ENCODE measurements at places on chromosomes 4 and X.

GRCh38 chrX:24577091-24577490 is 70.1 kb downstream of the PCYT1B start:
- no peak for DNase-seq

GRCh38 chrX:87755493-87755892 is 237.9 kb downstream of the KLHL4 start:
- no peak for DNase-seq

GRCh38 chr4:138976526-138976925 is 39.1 kb upstream of the NOCT start:
- DNase-seq, result no peak

DNA sequence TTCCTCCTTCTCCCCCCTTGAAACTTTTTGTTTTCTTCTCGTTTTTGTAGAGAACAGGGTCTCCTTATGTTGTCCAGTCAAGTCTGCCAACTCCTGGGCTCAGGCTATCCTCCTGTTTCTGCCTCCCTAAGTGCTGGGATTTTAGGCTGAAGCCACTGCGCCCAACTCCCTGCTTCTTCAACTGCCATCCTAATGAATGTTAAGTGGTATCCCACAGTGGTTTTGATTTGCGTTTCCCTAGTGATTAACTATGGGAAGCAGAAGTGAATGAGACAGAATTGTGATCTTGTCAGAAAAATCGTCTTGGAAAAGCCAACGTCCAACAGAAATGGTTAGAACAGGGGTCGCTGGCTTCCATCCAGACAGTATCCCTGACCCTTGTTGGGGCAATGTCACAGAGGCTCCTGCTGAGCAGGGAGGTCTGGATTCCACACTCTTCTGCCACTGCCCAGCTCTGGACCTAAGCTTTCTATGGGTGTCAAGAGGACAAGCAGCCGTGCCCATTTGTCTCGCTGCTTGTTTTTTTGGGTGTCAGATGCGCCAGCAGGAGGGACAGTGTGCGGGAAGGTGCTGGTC is 869 bp upstream of the ADD1 start:
- peak; percentile 33 for DNase-seq

- DNase-seq, result peak; percentile 75
Measured at GRCh38 chrX:153381684-153382532, 19.2 kb downstream of the PNMA6E start.

DNA sequence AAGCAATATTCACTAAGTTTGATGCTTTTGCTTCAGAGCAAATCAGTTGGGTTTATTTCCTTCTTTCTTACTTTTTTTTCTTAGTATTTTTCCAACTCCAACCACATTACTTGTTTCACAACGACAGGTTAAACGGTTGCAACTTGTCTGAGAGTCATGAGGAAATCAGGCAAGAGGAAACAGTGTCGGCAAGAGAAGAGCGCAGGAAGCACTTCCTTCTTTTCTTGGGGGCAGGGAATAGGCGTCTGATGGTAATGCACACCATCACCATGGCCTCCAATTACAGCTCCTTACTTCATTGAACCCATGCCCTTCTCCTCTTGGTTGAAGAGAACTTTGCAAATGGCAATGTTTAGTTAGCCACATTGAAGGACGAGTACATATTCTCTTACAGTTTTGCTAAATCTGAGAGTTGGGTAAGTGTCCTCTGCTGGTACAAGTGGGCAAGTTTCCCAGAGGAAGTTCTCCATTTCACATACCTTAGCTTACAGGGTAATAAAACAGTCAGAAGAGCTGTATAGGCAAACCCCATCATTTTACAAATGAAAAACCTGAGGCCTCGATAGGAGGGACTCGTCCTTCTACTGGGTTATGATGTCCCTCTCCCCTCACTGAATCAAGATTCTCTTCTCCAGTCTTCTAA is 8.3 kb upstream of the CXCL8 start:
- DNase-seq, result peak; percentile 38

DNA sequence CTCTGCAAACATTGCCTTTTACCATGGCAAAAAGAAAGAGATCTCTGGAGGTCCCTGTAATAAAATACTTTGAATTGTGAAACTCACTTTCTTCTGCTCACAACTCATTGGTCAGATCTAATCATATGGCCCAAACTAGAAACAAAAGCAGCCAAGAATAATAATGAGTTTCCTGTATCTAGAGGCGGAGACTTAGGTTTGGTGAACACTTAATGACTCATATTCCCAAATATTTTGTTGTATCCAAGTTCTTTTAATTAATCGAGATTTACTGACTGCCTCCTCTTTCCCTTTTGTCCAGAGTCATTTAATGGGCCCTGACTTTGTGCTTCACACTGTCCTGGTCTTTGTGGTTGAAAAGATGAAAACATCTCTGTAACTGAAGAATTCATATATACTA is 190.6 kb downstream of the CCSER1 start:
- peak; percentile 88 for DNase-seq

DNA sequence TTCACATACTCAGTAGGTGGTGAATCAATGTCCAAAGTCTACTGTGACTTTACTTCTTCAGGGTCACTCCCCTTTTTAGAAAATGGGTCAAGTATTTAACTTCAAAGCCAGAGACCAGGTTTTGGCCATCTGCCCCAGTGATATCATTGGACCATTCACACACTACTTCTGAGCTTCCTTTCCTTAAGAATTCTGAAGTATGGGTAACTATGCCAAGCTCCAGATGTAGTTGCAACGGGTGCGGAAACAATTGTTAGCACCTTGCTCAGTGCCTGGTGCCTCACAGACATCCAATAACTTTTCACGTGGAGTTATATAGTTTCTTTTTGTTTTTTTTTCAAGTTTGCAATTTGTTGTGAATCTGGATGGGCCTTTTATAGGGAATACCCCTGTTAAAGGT is 62.6 kb downstream of the TTC29 start:
- DNase-seq, result no peak

DNA sequence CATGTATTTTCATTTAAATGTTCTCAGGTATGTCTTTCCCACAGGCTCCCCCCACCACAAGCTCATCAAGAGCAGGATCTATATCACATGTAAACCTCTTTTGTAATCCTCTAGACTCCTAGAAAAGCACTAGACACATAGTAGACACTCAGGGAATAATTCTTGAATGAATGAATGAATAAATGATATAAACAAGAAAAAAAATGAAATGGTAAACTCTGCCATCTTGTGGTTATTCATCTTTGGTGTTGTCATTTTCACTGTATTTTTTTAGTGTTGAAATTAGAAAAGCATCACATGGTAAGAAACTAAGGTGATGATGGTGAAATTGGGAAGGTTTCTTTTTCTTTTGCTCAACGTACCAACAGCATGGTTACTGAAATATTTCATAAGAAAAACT is 34.2 kb upstream of the C1GALT1C1 start:
- peak; percentile 42 for DNase-seq

DNA sequence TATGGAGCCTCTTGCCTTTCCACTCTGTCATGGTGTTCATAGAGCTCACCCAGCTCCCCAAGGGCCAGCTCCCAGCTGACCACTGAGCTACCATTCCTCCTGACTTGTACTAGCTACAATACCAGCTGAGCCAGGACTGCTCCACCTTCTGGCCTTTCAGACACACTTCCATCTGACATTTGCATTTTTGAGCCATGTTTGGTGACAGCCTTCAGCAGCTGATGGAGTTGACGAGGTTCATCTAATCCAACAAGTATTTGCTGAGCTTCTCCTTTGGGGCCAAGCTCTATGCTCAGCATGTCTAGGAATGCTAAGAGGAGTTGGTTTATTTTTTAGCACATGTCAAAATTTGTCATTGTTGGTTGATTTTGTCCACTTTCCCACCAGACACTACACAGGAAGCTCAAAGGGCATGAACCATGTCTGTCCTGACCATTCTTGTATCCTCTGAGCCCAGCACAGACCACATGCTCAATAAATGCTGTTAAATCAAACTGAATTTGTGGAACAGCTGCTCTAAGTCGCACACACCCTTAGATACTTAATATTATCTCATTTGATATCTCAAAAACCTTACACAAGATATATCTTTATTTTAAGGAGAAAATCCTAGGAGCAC is 142.6 kb upstream of the PPARGC1A start:
- peak; percentile 34 for DNase-seq

GRCh38 chr4:34157547-34157946 is 2086.8 kb downstream of the ARAP2 start:
- DNase-seq, result peak; percentile 34

DNA sequence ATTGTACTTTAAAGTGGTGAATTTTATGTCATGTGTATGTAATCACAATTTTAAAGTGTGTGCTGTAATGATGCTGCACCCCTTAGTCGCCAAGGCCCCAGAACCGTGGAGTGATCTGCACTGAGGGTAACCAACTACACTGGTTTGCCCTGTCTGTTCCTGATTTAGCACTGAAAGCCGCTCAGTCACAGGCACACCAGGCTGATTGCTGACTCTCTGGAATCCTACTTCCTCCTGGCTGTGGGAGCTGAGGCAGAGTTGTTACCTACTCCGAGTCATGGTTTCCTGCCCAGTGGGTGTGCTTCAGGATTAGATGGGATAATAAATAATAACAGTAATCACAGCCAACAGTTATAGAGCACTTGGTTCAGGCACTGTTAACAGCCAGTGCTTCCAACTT is 645.4 kb downstream of the BCOR start:
- no peak for DNase-seq

DNA sequence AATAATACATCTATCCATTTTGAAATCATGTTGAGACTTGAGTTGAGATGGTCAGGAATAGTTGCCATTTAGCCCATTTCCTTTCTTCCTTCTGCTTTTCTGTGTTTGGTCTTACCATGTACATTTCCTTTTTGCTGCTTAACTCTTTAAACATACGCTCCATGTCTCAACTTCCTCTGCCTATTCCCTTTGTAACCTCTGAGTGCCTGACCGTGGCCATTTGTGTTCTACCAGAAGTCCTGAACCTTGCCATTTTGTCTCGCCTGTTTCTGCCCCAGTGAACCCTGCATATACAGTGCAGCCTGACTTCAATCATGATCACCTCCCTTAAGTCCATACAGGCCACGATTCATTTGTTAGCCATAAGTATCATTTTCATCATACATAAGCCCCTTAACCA is 169.0 kb downstream of the RAPGEF2 start:
- DNase-seq, result no peak

DNA sequence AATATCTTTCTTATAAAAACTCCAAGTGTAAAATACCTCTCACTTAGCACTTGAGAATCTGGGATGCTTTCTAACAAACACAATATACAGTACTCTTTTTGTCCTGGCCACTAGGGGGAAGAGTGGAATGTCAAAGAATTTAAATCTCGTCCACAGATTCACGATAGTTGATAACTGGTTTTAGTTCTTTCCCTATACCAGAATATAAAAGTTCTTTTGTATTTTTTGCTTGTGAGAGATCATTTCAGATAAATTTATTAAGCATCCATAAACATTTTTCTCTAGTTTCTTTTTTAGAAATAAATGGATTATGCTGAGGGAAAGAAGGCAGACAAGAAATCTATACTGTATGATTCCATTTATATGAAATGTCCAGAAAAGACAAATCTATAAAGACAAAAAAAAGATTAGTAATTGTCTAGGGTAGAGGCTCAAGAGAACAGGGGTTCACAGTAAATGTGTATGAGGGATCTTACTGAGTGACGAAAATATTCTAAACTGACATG is 50.4 kb downstream of the MGARP start:
- DNase-seq, result peak; percentile 70

DNA sequence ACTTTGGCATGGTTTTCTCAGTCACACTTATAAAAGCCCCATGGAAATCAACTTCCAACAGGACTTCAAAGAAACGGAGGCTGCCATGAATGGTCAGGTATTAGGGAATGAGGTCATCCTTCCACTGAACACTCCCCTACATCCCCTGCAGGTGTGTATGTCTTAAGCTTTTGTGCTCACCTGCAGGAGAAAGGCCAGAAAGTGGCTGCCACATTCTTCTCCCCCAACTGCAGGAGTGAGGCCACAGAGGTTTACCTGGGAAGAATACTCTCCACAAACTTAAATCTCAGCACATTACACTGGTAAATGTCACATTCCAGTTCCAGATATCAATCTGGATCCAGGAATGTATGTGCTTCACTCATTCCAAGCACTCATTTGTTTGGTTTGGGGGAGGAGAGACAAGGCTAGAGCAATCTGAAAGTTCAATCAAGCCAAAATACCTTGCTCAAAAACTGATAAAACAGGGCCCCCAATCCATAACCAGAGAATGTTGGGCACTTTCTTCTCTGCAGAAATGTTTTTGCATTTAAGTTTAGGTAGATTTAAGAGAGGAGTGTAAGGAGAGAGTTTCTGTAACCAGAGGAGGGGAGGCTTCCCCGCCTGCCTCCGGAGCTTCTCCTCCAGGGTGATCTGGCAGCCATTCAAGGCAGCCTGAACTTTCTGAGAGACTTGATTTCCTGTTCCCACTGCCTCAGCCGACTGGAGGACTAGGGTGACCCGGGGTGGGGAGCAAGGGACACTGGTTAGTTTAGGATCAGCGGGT is 15.4 kb downstream of the FAM9C start:
- DNase-seq, result peak; percentile 82

DNA sequence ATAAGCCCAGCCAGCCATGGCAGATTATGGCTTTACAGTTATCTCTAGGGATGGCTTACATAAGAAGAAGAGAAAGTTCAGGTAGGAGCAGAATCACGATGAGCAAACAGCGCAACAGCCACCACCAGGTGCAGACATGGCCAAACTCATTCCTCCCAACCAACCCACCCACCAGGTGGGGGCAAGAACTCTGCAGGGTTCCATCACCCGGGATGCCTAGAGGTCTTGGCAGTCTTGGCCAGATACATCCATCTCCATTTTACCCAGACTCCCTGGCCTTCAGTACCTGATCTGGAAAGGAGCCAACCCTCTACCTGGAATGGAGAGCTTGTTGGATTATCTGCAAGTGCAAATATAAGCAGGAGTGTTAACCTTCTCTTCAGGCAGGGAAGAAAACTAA is 7.5 kb downstream of the TSC22D3 start:
- no peak for DNase-seq

DNA sequence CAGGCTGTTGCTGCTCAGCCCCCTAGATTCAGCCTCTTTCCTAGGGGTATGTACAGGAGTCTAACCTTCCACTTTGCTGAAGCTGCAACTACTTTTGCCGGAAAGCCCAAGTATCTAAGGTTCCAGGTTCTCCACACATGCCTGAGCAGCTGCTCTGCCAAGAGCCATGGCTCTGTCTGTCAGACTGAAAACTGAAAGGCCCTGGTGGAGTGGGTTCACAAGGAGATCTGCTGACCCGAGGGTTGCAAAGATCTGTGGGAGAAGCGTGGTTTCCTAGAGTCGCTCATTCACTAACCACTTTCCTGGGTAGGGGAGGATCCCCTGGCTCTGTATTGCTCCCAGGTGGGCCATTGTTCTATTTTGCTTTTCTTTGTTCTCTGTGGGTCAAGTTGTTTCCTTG is 6.0 kb upstream of the PNMA6F start:
- DNase-seq, result no peak

Measured in EH (cell line).